ENCODE measurements at places on chromosomes 11 and 22.

- no peak for DNase-seq
Observed at GRCh38 chr22:39534092-39534506, 1.6 kb upstream of the RPS19BP1 start.

GRCh38 chr11:126186708-126187529, 24.5 kb downstream of the RPUSD4 start:
- no peak for DNase-seq

DNA sequence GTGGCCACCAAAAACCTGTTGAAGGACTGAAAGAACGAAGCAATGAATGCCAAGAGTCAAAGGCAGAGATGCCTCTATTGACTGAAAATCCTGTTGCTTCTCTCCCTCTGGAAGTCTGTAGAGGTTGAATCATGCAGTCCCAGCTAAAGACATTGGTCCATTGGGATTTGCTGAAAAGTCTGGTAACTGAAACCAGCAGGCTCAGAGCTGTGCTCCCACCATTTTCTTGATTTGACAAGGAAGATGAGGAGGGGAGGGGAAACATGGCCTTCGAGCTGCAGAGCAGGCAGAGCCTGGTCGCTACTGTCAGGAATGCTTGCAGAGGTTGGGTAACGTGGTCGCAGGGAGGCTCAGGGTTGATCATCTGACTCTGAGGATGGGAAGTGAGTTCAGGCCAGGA, 72.8 kb upstream of the CSNK2A3 start:
- no peak for DNase-seq

DNA sequence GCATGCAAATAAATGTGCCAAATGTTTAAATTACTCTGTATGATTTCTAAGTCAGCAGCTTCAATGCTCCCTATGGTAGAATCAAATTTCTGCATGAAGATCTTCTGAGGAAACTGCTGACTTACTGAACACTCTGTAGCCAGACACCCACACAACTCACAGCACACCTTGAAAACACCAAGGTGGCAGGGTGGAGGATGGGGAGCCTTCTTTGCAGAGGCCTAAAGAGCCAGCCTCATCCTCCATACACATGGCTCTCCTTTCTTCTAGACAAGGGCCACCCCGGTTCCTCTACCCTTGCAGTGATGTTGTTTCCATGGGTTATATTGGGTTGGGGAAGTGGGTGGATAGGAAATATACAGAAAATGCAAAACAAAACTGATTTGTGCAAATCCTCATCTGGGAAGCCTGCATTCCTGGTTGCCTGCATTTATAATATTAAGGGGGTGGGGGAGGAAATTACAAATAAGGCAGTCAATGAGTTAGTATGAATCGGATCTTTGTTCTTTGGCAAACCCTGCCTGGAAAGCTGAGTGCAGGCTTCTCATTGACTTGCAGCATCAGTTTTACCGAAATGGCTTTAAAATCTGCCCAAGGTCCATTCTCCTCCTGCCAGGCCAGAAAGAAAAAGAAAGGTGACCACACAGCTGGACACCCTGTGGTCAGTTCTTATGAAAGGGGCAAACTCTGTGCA, 15.8 kb upstream of the ETS1 start:
- no peak for DNase-seq

- DNase-seq: no peak
Observed at GRCh38 chr22:21451545-21452520, 15.4 kb upstream of the TMEM191C start.

- no peak for DNase-seq
Observed at GRCh38 chr11:19984048-19984742, 176.1 kb downstream of the DBX1 start.

DNA sequence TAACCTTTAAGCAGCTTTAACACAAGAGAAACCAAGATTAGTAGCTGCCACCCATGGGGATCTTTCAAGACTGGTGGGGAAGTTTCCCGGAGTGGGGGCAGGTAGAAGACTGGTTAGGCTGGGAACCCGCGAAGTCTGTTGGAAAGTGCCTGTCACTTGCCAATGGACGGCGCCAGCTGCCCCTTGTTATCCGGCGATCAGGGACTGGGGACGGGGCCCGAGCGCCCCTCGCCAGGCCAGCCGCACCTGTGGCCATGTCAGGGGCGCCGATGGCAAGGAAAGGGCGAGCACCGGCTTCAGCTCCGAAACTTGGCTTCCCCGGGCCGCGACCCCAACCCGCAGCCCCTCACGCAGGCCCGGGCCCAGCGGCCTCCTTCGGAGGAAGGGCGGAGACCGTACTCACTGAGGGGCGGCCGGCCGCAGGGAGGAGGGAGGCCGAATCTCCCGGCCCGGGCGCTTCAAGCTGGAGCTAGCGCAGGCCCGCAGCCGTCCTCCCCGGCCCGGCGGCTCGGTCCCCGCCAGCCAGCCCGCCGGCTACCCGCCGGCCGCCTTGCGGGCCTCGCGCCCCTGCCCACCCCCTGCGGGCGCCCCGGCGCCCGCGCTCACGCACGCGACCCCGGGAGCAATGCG, 539 bp downstream of the EIF4ENIF1 start:
- DNase-seq: no peak

DNA sequence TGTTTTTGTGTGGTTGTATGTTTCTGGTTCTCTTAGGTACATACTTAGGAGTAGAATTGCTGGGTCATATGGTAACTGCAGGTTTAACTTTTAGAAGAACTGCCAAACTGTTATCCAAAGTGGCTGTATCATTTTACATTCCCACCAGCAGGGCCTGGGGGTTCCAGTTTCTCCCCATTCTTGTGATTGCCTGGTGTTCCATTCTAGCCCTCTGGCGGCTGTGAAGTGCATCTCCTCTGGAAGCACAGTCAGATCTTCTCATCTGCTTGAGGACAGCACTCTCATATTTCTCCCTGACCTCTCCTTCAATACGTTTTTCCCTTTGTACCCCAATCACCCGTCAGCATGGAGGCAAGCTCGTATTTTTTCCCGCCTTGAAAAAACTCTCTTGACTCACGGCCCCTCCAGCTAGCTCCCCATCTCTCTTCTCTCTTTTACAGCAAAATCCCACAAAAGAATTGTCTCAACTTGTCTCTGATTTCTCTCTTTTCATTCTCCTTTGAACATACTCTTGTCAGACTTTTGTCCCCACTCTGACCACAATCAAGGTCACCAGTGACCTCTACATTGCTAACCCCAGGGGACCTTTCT, 56.8 kb upstream of the THY1 start:
- DNase-seq: no peak

- no peak for DNase-seq
Observed at GRCh38 chr11:61152816-61153592, 8.2 kb downstream of the VPS37C start.

- no peak for DNase-seq
Observed at GRCh38 chr22:26589367-26589844, 526 bp downstream of the TPST2 start.

GRCh38 chr11:17414992-17415391, 26.5 kb upstream of the KCNJ11 start:
- DNase-seq: no peak

DNA sequence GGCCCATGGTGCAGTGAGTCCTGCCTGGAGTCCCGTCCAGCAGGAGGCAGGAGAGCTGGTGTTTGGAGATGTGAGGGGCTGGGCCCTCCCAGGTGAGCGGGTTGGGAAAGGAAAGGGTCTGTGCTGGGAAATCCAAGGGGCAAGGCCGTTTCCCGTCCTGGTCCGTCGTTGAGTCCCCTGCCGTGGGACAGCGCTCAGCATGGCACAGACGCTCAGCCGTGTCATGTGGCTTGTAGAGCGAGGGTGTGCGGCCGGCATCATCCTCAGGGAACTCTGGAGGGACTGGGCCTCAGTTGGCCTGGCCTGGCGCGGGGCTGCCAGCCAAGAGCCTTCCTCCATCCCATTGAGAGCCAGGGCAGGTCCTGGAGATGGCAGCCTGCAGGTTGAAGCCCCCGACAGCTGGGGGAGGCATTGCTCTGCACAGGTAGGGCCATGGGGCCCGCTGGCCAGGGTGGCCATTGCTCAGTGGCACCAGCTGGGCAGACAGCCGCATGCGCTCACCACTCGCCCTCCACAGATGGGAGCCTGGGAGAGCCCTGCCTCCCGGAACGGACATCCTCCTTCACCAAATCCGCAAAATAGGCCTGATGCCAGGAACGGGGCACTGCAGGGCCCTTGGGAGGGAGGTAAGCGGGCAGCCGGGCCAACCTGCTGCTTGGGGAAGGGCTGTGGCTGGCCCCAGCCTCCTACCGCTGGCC, 28.7 kb downstream of the KCNQ1 start:
- no peak for DNase-seq

DNA sequence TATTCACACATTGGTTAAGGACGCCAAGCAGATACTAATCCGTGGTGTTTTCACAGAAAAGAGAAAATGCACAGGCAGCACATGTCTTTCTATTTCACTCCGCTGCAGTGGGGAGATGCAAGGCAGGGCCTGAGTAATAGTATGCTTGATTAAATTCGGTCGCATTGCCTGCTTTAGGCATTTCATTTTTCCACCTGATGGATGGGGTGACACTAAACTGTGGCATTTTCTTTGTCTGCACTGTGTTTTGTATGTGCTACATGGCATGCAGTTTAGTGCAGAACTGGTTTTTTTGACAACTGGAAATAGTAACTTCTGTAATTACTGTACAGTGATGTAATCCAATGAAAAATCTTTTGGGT, 94.9 kb downstream of the SLC17A6 start:
- no peak for DNase-seq

GRCh38 chr11:89737116-89737515, 27.0 kb downstream of the TRIM77 start:
- no peak for DNase-seq

DNA sequence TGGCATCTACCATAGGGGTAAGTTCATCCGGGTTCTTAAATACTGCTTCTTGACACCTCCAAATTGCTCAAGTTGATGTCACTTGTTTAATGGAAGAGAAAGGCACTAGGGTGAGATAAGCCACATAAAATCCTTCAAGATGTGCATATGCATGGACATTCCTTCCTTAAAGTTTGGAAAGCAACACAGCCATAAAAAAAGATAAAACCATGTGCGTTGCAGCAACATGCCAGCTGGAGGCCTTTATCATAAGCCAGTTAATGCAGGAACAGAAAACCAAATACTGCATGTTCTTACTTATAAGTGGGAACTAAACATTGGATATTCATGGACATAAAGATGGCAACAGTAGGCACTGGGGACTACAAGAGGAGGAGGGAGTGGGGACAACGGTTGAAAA, 8.0 kb upstream of the IL18BP start:
- no peak for DNase-seq

- DNase-seq: no peak
Observed at GRCh38 chr22:46963672-46964545, 201.5 kb downstream of the TBC1D22A start.

GRCh38 chr11:85945788-85946187, 90.6 kb downstream of the CCDC83 start:
- no peak for DNase-seq

GRCh38 chr22:48137640-48138039, 1375.2 kb downstream of the TBC1D22A start:
- DNase-seq: no peak
